ENCODE measurements at places on chromosomes 5 and 9. TPM values are rescaled to one million over a fixed set of nuclear protein-coding genes. Genes with fewer than 3 reads are reported as not detected.

The BTF3 gene
- total RNA-seq: 647 TPM

The PCDHGA11 gene
- 0.39 TPM for total RNA-seq

The WDR31 gene
- 0.80 TPM for total RNA-seq

The PCDH12 gene
- total RNA-seq: not detected

The DMRT2 gene
- not detected for total RNA-seq

The SYK gene
- 0.28 TPM for total RNA-seq

The DNAJC21 gene
- 54.5 TPM for total RNA-seq

The MYOT gene
- total RNA-seq: not detected

The HTR1A gene
- total RNA-seq: not detected

The FAM200C gene
- 3.0 TPM for total RNA-seq

The PCDHA7 gene
- 0.15 TPM for total RNA-seq

The MELK gene
- total RNA-seq: 112 TPM

The FGFR4 gene
- 7.5 TPM for total RNA-seq

The TMEM215 gene
- total RNA-seq: not detected

The MOB3B gene
- total RNA-seq: 0.03 TPM

The SPAAR gene
- total RNA-seq: not detected

The LCN2 gene
- 1.0 TPM for total RNA-seq

The GRM6 gene
- total RNA-seq: not detected

The PCDHGC3 gene
- 54.1 TPM for total RNA-seq

The SLC30A5 gene
- total RNA-seq: 61.3 TPM

The ANKRD34B gene
- total RNA-seq: 0.10 TPM

The SV2C gene
- not detected for total RNA-seq

The PCDHGB5 gene
- total RNA-seq: 0.87 TPM

Data from Panc1 (cell line).